ENCODE measurements at places on chromosomes 4 and X.

GRCh38 chr4:94806376-94806775 lies 48.6 kb downstream of the BMPR1B start:
- no peak for DNase-seq

GRCh38 chr4:21507439-21507838 lies 441.1 kb downstream of the KCNIP4 start:
- no peak for DNase-seq

- DNase-seq = no peak
Measured at GRCh38 chr4:158964114-158964727, 138.7 kb upstream of the RAPGEF2 start.

DNA sequence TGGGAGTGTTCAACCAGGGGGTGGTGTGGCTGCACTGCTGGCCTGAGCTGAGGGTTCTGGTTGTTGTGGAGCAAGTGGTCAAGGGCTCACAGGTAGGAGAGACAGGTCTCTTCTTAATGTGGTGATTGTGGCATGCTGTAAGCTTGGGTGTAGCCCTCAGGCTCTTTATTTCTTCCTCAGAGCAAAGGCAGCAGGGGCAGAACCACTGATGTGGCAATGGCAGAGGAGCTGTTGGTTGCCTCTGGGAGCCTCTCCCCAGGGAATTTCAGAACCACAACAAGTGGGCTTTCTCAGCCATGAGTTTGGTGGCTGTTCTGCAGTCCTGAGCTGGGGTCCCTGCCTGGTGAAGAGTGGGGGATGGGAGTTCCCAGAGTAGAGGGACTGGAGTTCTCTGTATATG lies 1017.2 kb downstream of the SH3BGRL start:
- DNase-seq = no peak

DNA sequence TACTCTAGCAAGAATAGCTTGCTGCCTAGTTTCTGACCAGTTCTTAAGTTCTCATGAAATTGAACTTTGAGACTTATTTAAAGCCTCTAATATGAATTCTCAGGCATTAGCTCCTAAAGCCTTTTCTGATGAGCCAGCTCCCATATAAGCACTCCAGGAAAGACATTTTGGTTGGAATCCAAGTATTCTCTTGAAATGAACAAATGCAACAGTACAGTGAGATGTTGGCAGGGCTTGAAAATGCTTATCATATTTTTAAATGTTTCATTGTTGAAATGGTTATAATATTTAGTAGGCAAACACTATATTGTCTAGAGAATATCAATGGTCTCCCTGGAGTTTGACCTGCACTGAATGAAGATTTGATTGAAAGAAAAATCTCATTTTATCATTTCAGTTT lies 240.3 kb downstream of the ANK2 start:
- no peak for DNase-seq

DNA sequence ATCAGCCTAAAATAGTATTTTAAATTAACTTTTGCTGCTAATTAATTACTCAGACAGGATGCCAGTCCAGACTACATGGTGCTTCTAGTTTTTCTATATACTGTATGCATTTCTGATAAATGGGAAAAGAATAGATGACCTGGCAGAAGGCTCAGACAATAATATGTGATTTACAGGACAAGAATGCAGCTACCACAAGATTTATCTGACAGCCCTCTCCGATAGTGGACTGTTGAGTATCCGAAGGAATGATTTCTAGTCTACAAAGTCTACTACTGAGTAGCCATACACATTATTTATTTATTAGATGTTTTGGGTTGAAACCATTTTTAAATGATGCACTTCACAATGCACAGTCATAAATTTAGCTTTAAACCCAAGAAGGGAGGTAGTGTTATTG lies 212.8 kb downstream of the MAB21L2 start:
- no peak for DNase-seq

- no peak for DNase-seq
Measured at GRCh38 chrX:18026166-18026565, 165.1 kb upstream of the RAI2 start.

DNA sequence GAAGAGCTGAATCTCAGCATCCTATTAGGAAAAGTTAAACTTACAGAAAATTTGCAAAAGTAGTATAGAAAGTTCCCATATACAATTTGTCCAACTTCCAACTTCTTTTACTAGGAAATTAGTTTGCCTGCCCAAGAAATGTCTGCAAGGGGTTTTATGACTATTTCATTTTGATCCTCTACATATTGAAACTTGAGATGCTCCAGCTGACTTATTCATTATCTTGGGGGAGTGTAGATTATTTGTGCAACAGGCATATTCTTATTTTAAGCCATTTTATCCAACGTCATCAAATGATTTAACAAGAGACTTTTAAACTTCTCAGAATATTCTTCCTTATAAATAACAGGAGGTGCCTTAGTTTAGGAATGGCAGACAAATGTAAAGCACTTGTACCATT lies 317.1 kb upstream of the FTHL17 start:
- DNase-seq = no peak

GRCh38 chrX:94256396-94256795 lies 582.4 kb downstream of the FAM133A start:
- DNase-seq = no peak

- DNase-seq = no peak
Measured at GRCh38 chrX:150086371-150086770, 148.1 kb upstream of the EOLA2 start.

- DNase-seq = no peak
Measured at GRCh38 chrX:36626898-36627297, 381.3 kb upstream of the FAM47C start.

Data from neuronal stem cell (in vitro differentiated cells).